ENCODE measurements at places on chromosomes 1 and 21.

- no peak for DNase-seq
Measured at GRCh38 chr1:19312782-19313635, 883 bp downstream of the SLC66A1 start.

DNA sequence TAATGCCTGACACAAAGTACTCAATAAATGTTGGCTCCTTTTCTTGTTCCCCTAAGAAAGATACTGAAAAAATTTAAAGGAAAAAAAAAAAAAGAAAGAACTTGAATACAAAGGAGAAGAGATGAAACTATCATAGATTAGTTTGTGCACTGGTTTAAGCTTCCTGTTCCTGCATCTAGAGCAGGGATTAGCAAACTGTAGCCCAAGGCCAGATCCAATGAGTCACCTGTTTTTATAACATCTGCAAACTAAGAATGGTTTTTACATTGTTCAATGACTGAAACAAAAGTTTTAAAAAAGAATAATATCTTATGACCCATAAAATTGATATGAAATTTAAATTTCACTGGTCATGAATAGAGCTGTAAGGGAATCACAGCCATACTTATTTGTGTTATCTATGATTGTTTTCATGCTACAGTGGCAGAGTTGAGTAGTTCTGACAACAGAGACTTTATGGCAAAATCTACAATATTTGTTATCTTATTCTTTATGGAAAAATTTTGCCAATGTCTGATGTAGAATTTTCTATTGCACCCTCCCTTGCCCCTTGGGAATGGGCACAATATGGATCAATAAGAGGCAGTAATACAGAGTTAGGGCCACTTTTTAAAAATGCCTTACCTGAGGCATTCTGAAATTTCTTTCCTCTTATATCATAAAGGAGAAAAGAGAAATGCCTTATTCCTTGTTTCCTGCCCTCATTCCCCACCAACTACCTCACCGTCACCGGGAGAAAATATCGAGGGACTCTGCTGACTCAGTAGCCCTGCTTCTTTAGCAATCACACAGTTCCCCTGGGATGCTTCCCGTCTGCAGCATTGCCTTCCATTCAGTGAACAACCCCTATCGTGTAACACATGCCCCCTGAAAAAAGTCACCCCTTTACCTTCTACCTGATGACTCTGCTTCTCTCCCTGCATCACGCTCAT lies 50.6 kb downstream of the WDR64 start:
- DNase-seq, result no peak

DNA sequence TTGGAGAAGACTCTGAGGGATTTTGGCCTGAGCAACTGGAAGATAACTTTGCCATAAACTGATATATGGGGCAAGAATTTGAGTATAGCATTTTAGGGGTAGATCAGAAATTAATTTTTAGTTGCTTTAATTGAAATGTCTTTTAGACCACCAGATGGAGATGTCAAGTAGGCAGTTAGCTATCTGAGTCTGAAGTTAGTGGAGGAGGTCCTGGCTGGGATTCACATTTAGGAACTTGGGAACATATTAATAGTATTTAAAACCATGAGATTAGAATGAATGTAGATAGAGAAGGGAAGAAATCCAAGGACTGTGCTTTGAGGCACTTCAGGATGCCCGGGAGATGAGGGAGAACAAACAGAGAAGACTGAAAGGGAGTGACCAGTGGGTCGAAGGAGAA lies 32.6 kb downstream of the SLC44A3 start:
- DNase-seq, result no peak

DNA sequence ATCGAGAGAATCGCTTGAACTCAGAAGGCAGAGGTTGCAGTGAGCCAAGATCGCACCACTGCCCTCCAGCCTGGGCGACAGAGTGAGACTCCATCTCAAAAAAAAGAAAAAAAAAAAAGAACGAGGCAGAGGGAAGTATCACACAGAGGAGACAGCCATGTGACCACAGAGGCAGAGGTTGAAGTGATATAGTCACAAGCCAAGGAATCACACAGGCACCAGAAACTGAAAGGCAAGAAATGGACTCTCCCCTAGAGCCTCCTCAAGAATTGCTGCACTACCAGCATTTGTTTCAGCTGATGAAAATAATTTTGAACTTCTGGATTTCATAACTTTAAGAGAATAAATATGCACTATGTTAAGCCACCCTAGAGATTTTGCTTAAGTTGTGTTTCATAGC lies 459.6 kb downstream of the PTPRC start:
- DNase-seq, result no peak

GRCh38 chr1:107883562-107883961 lies 81.4 kb downstream of the VAV3 start:
- no peak for DNase-seq

- no peak for DNase-seq
Measured at GRCh38 chr1:115679141-115679611, 37.4 kb downstream of the VANGL1 start.

DNA sequence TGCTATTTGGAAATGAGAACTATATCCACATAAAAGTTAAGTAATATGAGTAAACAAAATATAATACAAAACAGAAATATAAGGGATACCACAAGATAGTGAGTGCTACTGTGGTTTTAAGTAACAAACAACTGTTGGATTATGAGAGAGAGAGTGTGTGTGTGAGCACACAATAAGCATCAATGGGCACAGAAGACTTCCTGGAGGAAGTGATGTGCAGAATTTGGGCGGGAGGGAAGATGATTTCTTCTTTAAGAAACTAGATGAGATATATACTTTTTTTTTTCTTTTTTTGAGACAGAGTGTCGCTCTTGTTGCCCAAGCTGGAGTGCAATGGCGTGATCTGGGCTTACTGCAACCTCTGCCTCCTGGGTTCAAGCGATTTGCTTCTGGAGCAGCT lies 7.9 kb upstream of the IER5 start:
- no peak for DNase-seq
